EL (cell line): ENCODE measurements at places on chromosomes 16 and 17.
A peak's percentile ranks its signal among the peaks of the same experiment; 100 is the strongest.

DNA sequence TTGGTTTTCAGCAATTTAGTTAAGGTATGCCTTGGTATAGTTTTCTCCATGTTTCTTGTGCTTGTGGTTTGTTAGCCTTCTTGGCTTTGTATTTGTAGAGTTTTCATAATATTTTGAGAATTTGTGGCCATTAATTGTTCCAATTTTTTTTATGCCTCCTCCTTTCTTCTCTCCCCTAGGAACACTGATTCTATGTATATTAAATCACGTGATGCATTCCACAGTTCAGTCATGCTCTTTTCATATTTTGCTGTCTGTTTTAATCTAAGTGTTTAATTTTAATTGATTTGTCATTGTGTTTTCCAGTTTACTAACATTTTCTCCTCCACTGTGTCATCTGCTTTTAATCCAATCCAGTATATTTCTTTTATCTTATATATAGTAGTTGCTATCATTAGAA lies 263.6 kb downstream of the SHISA9 start:
- DNase-seq, result no peak

DNA sequence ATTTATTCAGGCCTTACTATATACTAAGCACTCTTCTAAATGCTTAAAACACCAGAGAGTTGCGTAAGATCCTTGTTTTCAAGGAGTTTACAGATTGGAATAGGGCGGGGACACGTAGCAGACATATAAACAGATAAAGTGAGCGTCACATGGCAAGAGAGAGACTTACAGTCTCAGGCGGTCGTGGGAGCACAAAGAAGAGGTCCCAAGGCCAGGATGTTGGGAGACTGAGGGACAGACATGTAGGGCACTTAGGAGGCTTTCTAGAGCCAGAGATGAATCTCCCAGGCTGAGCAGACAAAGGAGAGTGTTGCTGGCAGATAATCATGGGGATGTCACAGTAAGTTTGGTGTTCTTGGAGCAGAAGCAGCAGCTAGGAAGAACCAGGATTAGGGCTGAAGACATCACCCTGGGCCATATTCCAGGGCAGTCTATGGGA lies 119.1 kb upstream of the ANKFN1 start:
- no peak for DNase-seq

- no peak for DNase-seq
Measured at GRCh38 chr17:71067669-71068407, 898.5 kb downstream of the KCNJ2 start.

DNA sequence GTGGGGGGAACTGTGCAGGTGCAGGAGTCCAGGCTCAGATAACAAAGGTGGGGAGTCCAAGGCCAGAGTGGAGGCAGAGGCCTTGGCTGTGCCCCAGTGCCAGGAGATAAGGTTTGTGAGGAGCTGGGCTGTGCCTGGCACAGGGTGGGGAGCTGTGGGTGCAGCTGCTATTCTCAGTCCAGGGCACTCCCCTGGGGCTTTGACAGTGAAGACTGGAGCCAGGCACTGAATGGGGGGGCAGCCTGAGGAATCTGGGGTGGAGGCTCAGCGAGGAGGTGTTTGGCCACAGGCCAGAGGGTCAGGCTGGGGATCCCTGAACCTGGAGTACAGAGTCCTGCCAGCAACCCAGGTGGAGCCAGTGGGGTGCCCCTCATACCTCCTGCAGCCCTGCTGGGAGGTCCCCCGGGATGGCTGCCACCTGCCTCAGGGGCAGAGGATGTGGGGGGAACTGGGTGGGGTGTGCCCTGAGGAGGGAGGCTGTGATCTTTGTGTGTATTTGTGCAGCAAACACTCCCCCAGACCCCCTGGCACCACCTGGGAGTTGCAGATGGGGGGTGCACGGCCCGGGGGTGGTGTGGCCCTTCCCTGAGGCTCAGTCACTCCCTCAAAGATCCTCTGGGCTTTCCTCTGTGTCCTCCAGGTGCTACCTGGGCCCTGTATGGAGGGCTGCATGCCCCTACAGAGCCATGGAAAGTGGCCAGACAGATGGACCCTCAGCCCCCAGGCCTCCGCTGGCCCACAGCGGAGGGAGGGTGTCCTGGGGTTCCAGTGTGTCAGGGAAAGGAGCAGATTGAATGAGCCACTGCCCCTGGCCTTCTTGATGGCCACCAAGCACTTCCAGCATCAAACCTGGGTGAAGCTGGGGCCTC lies 44.5 kb upstream of the SMPD3 start:
- no peak for DNase-seq

DNA sequence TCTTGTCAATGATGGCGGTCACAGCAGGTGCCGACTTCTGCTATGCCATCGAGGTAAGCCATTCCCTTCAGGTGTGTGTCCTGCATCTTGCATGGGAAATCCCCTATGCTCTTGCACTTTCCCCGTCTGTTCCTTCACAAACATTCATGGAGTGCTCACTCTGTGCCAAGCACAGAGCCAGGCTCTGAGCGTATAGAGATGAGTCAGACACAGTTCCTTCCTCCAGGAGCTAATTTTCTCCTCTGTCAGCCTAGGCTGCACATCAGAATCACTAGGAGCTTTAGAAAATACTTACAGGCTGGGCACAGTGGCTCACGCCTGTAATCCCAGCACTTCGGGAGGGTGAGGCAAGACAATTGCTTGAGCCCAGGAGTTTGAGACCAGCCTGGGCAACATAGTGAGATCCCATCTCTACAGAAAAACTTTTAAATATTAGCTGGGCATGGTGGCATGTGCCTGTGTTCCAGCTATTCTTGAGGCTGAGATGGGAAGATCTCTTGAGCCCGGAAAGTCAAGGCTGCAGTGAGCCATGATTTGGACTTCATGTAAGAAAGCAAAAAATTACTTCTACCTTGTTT lies 14.1 kb downstream of the PRMT7 start:
- DNase-seq, result no peak

GRCh38 chr16:57091975-57092785 lies at the start of gene CPNE2:
TSS of gene CPNE2 (plus strand) at chr16:57092583. CDS start at chr16:57110743, 18,160 bp downstream.
- DNase-seq, result peak; percentile 69

DNA sequence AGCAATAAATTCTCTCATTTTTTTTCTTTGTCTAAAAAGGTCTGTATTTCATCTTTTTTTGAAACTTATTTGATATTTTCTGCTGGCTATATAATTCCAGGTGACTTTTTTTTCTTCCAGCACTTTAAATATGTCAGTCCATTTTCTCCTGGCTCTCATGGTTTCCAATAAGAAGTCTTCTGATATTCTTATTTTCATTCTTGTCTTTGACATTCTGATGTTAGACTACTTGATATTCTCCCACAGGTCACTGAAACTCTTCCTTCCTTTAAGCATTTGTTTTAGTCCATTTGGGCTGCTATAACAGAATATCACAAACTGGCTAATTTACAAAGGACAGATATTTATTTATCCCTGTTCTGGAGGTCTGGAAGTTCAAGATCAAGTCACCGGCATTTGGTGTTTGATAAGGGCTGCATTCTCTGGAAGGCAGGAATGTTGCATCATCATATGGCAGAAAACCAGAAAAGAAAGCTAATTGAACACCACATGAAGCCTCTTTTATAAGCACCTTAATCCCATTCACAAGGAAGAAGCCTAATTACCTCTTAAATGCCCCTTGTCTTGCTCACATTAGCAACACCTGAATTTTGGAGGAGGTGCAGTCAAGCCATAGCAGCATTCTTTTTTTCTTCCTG lies 242.1 kb upstream of the TNRC6C start:
- DNase-seq, result no peak

GRCh38 chr16:6132121-6132520 lies 1034.5 kb upstream of the EEF2KMT start:
- no peak for DNase-seq

- DNase-seq, result no peak
Measured at GRCh38 chr17:4344926-4345325, 21.5 kb downstream of the UBE2G1 start.

DNA sequence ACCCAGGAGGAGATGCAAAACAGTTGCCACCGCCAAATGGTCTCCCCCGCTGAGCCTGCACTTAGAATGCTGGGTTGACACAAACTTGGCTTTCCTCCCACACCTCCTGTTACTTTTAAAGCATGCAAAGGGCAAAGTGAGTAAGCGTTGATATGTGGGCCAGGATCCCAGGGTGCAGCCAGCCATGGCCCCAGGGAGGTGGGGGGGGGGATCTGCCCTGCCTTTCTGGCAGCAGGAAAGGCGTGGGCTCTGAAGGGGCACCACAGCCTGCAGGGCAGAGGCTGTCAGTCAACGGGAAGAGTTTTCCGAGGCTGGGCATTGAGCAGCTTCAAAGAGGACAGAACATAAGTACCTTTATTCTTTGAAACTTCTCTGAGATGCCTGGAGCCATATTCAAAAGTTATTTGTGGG lies 142.3 kb downstream of the ABCC12 start:
- peak; percentile 35 for DNase-seq

- no peak for DNase-seq
Measured at GRCh38 chr17:68314916-68315535, 23.7 kb downstream of the ARSG start.

- DNase-seq, result no peak
Measured at GRCh38 chr17:71936977-71937376, 183.8 kb upstream of the SOX9 start.

DNA sequence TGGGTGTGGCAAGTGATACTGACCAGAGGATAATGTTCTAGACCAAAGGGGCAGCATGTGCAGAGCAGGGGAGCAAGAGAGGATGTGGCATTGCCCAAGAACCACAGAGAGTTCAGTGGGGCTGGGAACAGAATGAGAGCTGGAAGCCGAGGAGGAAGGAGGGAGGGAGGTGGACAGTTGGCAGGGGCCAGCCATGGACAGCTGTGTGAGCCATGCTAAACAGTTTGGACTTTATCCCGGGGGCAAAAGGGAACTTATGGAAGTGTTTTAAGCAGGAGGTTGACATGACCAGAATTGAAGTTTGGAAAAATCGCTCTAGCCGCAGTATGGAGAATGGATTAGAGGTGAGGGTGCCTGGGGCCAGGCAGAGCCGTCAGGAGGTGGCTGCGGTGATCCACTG lies 29.4 kb upstream of the TMEM132E start:
- no peak for DNase-seq
